HFFc6 (cell line): ENCODE measurements at places on chromosomes 11 and 22.
A peak's percentile ranks its signal among the peaks of the same experiment; 100 is the strongest.

DNA sequence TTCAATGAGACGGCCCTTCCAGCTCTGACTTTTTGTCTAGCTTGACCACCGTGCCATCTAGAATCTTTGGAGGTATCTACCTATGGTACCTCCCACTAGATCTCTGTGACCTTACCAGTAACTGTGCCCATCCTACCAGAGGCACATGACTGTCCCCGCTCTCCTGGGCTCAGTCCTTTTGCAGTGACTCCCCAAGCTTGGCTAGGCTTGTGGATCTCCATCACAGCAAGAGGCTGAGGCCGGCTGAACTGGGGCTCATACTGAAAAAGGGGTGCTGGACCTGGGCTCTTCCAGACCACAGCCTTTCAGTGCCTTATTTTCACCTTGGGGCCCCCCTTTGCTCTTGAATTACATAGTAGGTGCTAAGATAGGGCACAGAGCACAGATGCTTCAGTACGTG lies 27.3 kb downstream of the RELT start:
- DNase-seq, result no peak

GRCh38 chr11:120660024-120660565 lies 148.5 kb downstream of the GRIK4 start:
- DNase-seq, result no peak

DNA sequence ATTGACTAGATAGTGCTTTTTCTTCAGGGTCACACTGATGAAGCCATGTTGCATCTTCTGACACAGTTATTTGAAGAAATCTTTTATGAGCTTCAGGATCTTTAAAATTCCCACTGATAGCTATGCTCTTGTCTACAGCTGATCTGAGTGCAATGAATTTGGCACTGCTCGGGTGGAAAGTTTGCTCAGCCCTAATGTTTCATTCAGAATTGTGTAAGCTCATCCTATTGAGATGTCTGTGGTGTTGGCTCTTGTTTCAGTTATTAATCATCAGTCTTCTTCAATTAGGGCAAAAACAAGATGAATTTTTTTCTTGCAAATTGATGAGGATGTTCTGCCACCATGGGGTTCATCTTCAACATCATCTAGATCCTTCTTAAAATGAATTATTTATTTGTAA lies 1387.0 kb upstream of the RAG2 start:
- DNase-seq, result no peak

DNA sequence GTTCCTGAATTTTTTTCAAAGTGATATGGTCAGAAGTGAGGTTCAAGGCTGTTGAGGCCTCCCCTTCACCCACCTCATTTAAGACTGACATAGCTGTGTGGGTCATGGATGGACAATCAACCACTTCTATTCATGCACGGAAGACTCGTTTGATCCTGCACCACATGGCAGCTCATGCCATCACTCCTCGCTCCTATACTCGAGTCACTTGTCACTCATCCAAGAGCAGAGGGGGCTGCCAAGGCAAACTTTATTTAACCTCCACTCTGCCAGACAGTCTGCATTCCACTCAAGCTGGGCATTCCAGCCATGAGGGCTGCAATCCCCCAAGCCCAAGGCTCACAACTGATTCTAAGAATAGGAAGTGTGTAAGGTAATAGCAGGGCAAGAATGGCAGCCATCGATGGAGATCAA lies 34.1 kb downstream of the SNX19 start:
- no peak for DNase-seq

GRCh38 chr11:62256281-62256680 lies 13.7 kb upstream of the SCGB2A2 start:
- no peak for DNase-seq

DNA sequence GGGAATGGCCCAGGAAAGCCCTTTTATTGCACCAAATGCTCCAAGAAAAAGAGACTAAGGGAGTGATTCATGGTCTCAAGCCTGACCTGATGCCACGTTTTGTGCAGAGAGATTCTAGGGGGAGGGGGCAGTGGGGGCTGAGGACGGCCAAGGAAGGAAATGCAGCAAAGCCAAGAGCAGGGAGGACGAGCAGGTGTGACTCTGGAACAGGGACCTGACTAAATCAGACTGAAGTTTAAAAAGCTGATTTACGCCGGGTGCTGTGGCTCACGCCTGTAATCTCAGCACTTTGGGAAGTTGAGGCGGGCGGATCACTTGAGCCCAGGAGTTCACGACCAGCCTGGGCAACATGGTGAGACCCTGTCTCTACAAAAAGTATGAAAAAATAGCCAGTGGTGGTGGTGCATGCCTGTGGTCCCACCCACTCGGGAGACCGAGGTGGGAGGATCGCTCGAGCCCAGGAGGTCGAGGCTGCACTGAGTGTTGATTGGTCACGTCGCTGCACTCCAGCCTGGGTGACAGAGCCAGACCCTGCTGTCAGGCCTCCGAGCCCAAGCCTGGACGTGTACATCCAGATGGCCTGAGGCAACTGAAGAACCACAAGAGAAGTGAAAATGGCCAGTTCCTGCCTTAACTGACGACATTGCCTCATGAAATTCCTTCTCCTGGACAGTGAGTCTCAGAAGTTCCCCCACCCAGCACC lies 10.8 kb upstream of the IFITM3 start:
- DNase-seq, result no peak

GRCh38 chr11:18617688-18618341 lies 16.3 kb downstream of the SPTY2D1 start:
- DNase-seq, result no peak

DNA sequence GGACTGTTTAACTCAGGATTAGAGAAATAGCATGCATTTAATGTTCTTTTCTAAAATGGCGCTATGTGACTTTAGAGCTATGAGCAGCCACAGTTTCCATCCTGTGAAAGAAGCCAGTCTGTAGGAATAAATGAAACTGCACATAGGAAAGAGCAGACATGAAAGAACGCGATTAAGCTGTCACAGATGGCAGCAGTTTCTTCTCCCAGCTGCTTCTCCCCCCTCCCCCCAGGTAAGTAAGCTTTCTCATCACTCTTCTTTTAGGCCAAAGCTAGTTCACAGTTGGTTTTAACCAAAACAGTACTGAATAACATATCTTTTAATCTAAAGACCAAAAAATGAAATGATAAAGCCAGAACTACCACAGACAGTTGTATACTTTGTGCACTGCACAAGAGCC lies 266.4 kb downstream of the KCNA4 start:
- no peak for DNase-seq

DNA sequence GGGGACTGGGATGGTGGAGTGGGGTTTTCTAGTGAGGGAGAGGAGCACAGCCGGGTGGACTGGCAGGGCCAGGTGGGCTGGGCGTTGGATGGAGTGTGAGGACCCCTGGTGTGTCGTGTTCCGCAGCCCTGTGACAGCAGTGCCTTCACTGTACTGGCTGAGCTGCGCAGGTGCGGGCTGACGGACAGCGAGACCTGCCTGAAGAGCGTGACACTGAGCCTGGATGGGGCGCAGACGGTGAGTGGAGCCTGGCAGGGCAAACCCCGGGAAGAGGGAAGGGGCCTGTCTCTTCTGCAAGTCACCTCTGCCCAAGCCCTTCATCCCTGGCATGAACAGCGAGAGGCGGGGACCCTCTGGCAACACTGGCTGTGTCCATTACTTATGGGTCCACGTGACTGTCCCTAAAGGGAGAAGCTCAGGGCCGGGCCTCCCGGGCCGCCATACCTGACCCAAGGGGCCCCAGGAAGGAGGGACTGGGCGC lies 10.0 kb downstream of the MUC5AC start:
- no peak for DNase-seq

- DNase-seq, result no peak
Measured at GRCh38 chr22:46674367-46674781, 54.2 kb downstream of the GRAMD4 start.

DNA sequence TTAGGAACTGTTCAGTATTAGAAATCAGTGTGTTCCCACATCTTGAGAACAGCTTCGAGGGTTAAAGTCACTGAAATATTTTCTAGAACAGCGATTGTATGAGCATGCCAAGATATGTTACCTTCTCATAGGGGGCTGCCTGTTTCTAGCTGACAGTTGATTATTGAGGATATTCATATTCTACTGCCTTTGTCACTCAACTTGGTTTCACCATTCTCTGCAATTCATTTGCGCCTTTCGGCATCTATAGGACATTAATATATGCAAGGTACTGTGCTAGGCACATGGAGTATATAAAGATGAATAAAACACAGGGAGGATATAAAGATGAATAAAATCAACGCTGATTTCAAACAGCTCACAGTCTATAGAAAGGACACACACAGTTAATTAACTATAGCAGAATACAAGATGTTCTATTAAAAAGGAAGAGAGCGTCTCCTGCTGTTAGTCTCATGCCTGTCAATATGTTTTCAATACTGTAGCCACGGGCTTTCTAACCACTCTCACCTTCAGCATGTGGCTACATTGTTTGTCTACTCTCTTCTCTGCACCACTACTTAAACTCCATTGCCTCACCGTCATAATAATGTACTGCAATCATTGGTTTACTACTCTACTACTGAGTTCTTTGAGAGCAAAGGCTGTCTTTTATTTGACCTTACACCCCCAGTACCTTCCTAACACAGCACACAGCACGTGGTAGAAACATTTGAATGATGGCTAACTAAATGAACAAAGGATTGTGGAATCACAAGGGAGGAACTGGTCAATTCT lies 81.9 kb downstream of the RAB30 start:
- no peak for DNase-seq

GRCh38 chr11:80613655-80614054 lies 1172.8 kb upstream of the TENM4 start:
- DNase-seq, result no peak

- DNase-seq, result peak; percentile 42
Measured at GRCh38 chr11:45259592-45259991, 26.5 kb downstream of the SYT13 start.

DNA sequence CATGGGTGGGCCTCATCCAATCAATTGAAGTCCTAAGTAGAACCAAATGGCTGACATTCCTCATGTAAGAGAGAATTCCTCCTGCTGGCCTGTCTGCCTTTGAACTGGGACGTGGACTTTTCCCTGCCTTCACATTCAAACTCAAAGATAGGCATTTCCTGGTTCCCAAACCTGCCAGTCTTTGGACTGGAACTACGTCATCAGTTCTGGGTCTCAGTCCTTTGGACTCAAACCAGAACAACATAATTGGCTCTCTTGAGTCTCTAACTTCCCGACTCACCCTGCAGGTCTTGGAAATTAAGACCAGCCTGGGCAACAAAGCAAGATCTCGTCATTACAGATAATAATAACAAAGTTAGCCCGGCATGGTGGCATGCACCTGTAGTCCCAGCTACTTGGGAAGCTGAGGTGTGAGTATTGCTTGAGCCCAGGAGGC lies 38.7 kb upstream of the NARS2 start:
- DNase-seq, result no peak

- DNase-seq, result no peak
Measured at GRCh38 chr11:116397602-116398084, 375.1 kb downstream of the BUD13 start.

DNA sequence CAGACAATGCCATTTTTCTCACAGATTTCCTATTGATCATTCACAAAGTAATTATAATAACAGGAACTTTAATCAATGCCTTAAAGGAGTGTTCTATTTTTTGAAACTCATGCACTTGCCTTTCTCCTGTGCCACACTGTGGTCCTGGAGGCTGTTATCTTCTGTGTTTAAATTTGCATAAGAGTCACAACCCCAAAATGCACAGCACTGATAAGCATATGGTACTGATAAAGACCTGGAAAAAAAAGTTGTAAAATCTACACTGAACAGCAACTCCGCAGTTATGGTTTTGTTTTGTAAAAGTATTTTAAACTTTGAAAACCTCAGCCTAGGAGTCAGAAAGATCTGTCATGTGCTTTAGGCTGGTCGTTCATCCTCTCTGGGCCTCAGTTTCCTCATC lies 9.1 kb upstream of the CCDC34 start:
- DNase-seq, result no peak

DNA sequence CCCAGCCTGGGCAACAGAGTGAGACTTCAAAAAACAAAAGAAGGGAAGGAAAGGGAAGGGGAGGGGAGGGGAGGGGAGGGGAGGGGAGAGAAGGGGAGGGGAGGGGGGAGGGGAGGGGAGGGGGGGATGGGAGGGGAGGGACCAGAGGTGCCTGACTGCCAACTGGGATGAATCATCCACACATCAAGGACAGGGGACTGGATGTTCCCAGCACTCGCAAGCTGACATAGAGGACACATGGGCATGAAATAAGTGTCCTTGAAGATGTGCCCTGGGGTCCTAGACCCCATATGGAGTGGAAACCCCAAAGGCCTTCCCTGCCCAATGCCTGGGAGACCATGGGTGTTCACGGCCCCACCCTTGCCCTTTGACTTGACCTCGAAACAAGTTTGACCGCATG lies 19.8 kb downstream of the TST start:
- DNase-seq, result no peak

GRCh38 chr11:79045800-79046304 lies 395.0 kb downstream of the TENM4 start:
- peak; percentile 20 for DNase-seq

GRCh38 chr11:86755146-86755545 lies 45.2 kb upstream of the PRSS23 start:
- DNase-seq, result no peak

DNA sequence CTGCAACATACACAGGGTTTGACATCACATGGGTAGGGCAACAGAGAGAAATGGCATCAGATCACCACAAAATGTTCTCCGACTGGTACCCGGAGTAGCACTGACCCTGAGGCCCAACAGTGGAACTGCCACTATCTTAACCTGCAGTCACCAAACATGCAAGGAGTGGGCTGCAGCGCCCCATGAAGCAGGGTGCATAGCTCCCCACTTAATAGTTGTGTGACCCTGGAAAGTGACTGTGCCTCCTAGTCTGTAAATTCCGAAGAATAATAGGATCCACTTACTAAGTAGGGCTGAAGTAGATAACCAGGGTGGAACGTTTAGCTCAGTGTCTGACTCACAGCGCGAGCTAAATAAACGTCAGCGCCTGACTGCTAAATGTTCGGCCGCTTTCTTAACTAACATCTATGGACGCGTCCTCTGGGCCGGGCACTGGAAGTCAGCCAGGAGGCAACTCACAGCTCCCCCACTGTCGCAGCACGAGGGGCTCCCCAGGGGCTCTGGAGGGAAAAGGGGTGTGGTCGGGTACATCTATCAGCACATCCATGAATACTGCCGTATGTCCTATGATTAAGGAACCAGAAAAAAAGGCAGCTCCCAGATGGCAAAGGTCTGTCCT lies 777 bp downstream of the LTO1 start:
- DNase-seq, result peak; percentile 78

- DNase-seq, result no peak
Measured at GRCh38 chr11:12770435-12770834, 96.2 kb downstream of the TEAD1 start.

GRCh38 chr22:27677905-27678458 lies 123.6 kb downstream of the MN1 start:
- no peak for DNase-seq

GRCh38 chr11:119784421-119784820 lies 55.4 kb upstream of the NECTIN1 start:
- no peak for DNase-seq

GRCh38 chr11:112780351-112781087 lies 180.7 kb upstream of the NCAM1 start:
- no peak for DNase-seq

- DNase-seq, result no peak
Measured at GRCh38 chr22:45499746-45500145, 2.9 kb upstream of the FBLN1 start.
